ENCODE measurements at places on chromosomes 1 and 21. TPM values are rescaled to one million over a fixed set of nuclear protein-coding genes. Genes with fewer than 3 reads are reported as not detected.

SAMD11 gene
- not detected for total RNA-seq

KLHDC7A gene
- not detected for total RNA-seq

DHDDS gene
- 40.7 TPM for total RNA-seq

SH3GLB1 gene
- total RNA-seq, result 58.0 TPM
